Activated T-helper 1 cell treated with anti-CD3 and anti-CD28 coated beads, Interleukin-12 subunit alpha, Interleukin-12 subunit beta, Interleukin-2, Interleukin-4 antibody, amounts not matched to agents 30 ng/mL and 10 ng/mL and 1 ng/mL, durations not matched to agents 14 hours and 24 hours and 36 hours (primary cell): ENCODE measurements at places on chromosomes 16 and 17.

DNA sequence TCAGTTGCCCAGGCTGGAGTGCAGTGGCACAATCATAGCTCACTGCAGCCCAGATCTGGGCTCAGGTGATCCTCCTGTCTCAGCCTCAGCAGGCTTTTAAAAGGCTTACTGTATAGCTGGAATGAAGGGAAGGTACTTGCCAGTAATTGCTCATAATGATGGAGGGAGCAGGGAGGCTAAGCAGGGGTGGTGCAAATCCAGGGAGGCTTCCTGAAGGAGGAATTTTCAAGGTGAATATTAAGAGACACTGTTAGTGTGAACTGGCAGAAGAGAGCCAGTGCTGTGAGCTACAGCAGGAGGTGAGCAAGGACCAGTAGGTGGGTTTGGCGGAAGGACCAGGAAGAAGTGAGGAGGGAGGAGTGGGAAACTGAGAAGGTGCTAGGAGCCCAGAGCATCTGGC, 24.7 kb downstream of the CRHR1 start:
- DNase-seq = no peak

- no peak for DNase-seq
Measured at GRCh38 chr17:63316100-63316499, 130.0 kb downstream of the CYB561 start.

- DNase-seq = no peak
Measured at GRCh38 chr16:89320782-89321501, 103.4 kb downstream of the ZNF778 start.

GRCh38 chr17:64355536-64356303, 34.9 kb downstream of the PECAM1 start:
- no peak for DNase-seq

GRCh38 chr16:69823831-69824563, 61.9 kb downstream of the WWP2 start:
- DNase-seq = no peak

DNA sequence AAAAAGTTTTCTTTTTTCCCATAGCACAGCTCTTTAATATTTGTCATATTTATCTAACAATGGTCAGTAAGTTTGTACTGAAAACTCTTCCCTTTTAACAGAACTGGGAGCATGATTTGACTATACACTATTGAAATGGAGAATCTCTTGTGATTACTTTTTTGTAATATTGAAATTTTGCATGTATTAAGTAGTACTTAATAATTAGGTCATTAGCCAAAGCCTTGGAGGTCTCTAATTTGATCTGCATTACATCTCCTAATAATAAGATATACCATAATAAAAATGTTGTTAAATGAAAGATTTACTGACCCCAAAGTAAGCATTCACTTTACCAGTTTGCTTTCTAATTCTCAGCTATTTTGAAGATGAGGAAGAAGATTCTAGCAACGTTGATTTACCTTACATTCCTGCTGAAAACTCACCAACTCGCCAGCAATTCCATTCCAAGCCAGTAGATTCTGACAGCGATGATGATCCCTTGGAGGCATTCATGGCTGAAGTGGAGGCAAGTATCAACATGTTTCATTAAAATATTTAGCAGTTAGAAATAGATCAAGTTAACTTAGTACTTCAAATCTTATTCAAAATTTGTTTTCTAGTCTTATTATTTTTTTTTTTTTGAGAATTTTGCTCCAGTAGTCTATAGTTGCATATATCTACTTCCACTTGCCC, 18.2 kb downstream of the DDX42 start:
- DNase-seq = no peak

- no peak for DNase-seq
Measured at GRCh38 chr17:45342871-45343526, 26.2 kb upstream of the MAP3K14 start.

- DNase-seq = no peak
Measured at GRCh38 chr17:9287306-9287705, 266.0 kb downstream of the NTN1 start.

DNA sequence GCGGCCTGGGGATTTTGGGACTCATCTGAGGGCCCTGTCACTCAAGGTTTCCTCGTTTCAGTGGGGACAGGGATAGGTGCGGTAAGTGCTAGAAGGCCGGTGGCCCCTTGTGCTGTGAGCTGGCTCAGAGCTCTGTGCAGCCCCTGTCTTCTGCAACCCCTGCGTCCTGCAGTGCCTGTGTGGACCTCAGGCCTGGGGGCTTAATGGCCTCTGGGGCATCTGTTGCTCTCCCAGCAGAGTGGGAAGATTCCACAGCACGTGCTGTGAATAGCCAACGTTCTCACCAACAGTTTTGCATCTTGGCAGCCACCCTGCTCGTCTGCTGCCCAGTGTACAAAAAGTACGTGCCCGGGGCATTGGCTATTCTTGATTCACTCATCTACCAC, 4.9 kb downstream of the FOXC2 start:
- no peak for DNase-seq

DNA sequence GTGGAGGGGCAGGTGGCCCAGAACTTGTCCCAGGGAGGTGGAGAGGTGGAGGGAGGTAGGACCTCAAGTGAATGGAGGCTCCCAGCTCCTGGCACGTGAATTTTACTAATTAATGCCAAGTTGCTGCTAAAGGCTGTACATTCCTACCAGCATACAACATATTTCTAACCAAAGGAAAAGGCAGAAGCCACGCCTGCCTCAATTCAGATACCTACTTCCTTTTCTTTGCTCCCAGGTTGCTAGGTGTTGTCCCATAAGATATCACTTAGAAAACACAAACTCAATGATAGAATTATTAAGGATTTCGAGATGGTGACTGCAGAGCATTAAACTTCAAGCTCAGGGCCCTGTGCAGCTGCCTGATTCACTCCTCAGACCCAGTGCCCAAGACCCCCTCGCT, 20.5 kb upstream of the SMPD3 start:
- DNase-seq = no peak

- DNase-seq = no peak
Measured at GRCh38 chr16:24776501-24777220, 47.2 kb downstream of the TNRC6A start.

DNA sequence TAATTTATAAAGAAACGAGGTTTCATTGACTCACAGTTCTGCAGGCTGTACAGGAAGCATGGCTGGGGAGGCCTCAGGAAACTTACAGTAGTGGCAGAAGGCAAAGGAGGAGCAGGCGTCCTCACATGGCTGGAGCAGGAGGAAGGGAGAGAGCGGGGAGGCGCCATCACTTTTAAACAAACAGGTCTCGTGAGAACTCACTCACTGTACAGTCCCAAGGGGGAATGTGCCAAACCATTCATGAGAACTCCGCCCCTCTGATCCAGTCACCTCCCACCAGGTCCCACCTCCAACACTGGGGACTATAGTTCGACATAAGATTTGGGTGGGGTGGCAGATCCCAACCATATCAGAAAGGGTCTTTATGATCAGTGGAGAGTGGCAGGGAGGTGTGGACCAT, 392.4 kb upstream of the TNRC6C start:
- DNase-seq = no peak

DNA sequence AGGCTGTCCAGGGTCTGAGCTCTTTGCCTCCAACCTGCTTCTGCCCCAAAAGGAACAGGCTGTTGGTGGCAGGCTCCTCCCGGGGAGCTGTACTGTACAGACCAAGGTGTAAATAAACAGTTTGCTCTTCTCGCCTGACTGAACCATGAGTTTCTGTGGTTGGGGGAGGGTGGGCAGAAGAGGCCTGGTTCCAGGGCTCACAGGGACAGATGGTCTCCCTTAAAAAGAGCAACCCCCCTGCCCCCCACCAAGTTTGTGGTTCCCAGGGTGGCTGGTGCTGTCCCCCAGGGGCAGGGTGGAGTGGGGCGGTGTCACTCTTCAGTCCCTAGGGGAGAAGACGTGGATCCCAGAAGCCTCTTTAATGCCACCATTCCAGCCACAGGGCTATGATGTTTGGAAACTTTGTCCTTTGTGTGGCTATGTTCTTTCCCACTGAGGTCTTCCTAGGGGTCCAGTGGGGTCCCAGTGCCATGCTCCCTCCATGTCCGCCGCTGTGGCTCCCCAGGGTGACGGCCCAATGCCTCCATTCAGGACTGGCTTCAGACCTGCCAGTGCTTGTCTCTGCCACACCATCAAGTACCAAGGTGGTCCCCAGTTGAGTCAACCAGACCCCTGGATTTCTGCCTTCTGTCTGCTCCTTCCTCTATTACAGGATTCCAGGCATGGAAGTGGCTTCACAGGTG, 146.7 kb downstream of the RAB11FIP4 start:
- DNase-seq = no peak
